ENCODE measurements at places on chromosomes 12 and 14.

DNA sequence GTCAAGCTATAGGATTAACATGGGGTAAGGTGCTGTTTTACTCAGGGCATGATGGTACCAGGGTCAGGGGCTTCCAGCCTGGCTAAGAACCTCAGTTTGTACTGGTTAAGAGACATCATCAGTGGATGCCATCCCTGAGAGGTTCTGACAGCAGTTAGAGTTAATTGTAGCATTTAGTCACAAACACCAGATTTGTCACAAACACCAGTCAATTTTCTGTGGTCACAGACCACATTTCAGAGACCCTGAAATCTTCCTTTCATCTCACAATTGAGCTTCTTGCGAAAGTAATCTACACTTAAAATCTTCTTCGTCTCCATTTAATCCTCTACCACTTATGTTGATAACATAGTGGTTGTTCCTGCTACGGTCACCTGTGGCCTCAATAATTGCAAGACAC lies 143.0 kb upstream of the EGLN3 start:
- no peak for DNase-seq

DNA sequence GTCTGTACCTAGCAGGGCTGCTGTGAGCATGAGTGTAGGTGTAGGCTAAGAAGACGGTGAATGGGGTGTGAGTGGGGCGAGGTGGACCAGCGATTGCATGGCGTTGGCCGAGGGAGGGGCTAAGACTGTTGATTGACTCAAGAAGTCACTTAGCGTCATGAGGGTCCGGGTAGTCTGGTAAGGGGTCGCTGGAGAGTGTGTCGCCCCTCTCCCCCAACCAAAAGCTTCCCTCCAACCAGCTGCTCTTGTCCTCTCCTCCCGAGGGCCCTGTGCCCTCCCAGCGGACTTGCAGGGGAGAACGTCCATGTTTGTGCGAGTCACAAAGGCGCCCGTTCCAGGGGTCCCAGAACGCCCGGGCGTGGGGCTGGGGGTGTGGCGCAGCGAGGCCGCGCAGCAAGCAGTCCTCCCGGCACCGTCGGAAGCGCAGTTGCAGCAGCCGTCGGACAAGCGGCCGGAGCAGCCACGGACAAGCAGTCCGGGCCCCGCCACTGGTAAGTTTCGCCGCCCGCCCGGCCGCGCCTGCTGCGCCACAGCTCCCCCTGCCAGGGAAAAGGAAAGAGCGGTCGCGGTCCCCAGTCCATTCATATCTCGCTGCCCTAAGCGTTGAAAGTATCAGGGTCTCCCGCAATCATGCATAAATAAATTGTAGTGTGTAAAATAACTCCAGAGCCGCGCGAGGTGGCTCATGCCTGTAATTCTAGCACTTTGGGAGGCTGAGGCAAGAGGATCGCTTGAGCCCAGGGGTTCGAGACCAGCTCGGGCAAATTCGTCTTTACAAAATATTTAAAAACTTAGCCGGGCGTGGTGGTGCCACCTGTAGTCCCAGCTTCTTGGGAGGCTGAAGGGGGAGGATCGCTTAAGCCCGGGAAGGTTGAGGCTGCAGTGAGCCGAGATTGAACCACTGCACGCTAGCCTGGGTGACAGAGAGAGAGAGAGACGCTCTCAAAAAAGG lies at the start of gene CCDC63:
CCDC63 (plus strand) TSS at position 373 of the 952 bp plus-strand sequence. CDS start 5,968 bp downstream, outside the sequence.
- no peak for DNase-seq

DNA sequence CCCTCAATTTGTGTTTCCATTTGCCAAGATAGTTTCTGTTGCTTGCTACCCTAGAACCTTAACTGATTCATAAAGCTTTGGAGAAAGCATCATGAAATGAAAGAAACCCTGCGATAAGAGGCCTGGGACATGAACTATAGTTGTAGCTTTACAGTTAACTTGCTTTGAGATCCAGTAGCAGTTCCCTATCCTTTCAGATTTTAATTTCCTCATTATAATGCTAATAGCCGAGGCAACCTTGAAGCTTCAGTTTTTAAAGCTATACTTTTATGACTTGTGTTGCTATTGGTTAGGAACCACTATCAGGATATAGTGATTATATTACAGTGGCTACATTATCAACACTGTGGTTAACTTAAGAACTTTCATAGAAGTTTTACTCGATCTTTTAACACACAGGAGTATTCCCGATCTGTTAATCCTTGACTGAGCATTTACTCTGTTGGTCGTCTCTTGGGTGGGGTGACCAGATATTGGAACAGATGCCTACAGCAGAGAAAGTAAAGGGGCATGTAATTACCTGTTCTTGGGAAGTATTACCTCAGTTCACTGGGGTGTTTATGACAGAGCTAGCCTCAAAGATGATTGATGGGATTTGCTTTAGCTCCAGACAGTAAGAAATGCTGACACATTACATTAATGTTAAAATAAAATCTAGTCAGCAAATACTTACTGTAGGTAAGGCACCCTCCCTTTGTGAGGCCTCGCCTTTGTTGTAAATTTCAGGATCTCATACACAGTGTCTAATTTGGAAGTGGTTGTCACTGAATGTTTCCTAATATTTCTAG lies 86.2 kb upstream of the CSRP2 start:
- no peak for DNase-seq

DNA sequence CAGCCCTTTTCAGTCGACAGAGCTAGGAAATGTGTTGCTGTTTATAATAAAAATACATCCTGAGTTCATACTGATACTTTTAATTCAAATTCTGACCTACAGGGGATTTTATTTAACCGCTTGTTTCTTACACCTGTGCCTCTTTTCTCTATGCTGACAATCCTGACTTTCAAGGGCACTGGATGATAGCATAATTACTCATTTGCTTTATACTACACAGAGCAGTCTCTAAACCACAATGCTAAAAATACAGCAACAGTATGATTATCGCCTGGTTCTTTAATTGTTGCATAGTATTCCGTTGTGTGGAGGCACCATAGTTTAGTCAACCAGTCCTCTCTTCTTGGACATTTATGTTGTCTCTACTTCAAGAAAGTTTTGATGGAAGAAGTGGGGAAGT lies 372.9 kb downstream of the DPF3 start:
- DNase-seq: no peak
